ENCODE measurements at places on chromosomes 4 and X.

GRCh38 chrX:71102292-71102691 lies 4.2 kb downstream of the CXorf65 start:
- no peak for DNase-seq

DNA sequence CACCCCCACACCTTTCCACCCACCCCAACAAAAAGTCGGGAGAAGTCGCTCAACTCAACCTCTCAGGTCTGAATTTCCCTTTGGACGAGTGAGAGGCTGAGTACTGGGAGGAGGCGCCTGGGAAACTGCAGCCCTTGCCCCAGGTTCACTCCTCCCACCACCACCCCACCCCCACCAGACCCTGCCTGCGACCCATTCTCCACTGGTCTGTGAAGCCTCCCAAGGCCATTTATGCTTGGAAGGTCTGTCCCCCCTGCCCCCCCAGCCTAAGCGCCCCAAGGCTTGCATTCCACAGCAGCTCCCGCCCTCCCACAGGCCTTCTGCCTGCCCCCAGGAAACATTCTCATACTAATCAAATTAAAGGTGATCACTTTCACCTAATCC lies 27.2 kb downstream of the ELF4 start:
- no peak for DNase-seq

DNA sequence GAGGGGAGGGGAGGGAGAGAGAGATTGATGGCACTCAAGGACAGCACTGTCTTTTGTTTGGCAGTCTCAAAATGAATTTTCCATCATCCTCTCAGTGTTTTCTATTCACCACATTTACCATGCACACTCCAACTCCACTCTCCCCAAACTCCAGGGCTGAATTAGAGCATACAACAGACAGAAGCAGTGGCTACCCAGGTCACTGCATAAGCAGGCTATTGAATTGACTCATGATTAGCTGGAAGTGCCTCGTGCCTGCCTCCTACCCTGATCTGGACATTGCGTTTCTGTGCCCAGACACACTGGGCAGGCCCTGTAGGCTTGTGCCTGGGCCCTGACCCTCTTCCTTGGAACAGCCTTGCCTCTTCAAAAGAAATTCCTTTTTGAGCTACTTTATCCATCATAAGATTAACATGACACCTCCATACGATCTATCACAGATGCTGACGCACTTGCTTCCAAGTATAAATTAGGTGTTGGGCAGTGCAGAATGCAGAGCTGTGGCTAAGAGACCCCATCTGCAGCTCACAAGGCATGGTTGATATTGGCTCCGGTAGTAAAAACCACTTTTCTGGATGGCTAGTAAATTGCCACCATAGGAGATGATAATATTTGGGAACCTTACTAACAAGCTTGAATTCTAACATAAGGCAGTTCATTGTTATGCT lies 752.9 kb downstream of the RPA4 start:
- DNase-seq, result no peak

GRCh38 chr4:171718069-171718468 lies 95.1 kb upstream of the GALNTL6 start:
- no peak for DNase-seq

- DNase-seq, result no peak
Observed at GRCh38 chr4:164326056-164326455, 427.9 kb upstream of the SMIM31 start.

DNA sequence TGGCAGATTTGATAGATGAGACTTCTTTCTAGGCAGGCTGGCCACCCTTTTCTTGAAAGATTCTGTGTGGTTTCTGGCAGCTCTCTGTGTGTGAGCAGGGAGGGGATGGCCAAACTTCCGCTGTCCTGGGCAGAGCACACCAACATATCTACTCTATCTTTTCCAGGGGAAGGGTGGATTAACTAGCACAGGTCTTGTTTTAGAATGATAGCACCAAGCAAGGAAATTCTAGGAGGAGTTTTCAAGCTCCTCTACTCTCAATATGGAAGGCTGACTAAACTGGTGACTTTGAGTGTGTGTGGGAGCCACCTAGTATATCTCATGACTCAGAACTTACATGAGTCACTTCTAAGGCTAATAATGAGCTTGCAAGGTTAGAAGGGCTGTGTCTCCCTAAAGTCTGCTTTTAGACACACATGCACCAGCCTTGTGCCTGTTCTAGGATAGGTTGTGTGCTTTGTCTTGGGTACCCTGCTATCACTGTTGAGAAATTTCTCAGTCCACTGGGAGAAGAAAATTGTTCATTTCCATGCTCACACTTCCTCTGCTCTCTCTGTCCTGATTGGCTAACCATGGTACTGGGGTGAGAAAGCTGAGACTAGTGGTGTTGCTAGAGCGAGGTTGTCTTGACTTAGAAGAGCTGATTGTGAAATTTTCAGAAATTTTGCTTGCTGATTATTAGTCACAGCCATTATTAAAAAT lies 72.9 kb downstream of the YIPF6 start:
- DNase-seq, result no peak

DNA sequence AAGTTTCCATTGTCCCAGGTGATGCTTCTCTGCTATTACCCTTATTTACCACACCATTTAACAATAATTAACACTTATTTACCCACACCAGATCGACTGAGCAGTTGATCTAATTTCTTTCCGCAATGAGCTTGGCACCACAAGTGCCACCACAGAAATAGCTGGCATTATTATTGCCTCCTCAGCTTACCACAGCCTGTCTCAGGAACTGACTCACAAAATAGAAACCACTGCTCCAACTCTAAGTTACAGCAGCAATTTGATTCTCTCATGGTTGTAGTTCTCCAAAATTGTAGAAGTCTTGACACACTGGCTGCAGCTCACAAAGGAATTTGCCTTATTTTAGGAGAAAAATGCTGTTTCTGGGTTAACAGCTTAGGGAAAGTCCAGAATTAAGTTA lies 22.5 kb downstream of the ZNF721 start:
- no peak for DNase-seq

GRCh38 chrX:56125946-56126345 lies 106.2 kb upstream of the KLF8 start:
- DNase-seq, result no peak

GRCh38 chrX:24153178-24153795 lies 3.8 kb downstream of the ZFX start:
- DNase-seq, result no peak

DNA sequence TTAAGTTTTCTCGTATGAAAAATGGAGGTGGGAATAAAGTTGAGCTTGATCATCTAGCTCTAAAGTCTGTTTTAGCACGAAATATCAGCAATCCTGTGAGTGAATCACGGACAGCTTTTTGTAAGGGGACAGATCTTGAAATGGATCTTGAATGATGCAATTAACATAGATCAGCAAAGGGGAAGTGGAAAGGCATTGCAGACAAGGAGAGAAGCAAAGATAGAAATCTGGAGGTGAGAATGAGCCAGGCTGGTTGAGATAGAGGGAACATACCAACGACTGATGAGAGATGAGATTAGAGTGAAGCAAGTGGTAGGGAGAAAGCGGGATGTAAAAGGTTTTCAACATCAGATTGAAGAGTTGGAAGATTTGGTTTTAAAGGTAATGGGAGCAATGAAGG lies 4.6 kb upstream of the DGKK start:
- DNase-seq, result no peak

DNA sequence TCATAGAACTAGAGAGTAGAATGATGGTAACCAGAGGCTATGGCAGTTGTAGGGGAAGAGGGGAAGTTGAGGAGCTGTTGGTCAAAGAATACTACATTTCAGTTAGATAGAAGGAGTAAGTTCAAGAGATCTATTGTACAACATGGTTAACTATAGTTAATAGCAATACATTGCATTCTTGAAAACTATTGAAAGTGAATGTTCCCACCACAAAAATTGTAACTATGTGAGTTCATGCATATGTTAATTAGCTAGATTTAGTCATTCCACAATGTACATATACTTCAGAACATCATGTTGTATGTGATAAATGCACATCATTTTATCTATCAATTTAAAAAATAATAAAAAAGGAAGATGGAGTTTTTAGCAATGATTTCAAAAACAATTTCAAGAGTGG lies 125.3 kb upstream of the IL15 start:
- DNase-seq, result no peak

- no peak for DNase-seq
Observed at GRCh38 chr4:130074096-130074495, 978.1 kb downstream of the C4orf33 start.

GRCh38 chr4:85812776-85813175 lies 337.8 kb downstream of the ARHGAP24 start:
- DNase-seq, result peak; percentile 21

DNA sequence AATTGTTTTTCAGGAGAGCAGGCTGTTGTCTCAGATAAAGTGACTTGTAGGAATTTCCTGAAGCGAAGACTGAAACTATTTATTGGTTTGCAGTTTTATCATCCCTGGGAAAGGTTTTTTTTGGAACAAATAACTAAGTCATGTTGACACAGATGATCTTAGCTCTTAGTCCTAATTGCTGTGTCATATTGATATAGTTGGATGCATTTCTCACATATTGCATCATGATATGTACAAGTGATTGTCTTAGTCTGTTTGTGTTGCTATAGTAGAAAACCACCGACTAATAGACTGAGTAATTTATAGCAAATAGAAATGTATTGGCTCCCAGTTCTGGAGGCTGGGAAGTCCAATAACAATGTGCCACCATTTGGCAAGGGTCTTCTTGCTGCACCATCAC lies 397.5 kb upstream of the PPP1R2C start:
- DNase-seq, result no peak

- no peak for DNase-seq
Observed at GRCh38 chrX:153379971-153380581, 21.1 kb downstream of the PNMA6E start.

GRCh38 chrX:13093529-13094140 lies 49.2 kb upstream of the FAM9C start:
- no peak for DNase-seq

DNA sequence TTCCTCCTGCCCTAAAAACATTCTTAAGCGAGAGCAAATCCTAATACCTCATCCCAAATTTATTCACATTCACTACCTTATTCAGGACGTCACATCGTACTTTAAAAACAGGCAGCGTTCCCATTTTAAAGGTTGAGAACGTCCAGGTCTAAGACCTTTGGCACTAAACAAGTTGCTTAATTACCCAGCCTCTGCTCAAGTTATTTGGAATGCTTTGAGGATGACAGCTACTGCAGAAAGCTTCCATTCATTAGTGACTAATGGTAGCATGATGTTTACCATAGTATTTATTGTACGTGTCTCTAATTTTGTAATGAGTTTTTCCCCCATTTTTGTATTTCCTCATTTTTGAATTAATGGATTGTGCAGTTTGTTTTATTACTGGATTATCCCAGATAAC lies 1.5 kb downstream of the USP38 start:
- no peak for DNase-seq

DNA sequence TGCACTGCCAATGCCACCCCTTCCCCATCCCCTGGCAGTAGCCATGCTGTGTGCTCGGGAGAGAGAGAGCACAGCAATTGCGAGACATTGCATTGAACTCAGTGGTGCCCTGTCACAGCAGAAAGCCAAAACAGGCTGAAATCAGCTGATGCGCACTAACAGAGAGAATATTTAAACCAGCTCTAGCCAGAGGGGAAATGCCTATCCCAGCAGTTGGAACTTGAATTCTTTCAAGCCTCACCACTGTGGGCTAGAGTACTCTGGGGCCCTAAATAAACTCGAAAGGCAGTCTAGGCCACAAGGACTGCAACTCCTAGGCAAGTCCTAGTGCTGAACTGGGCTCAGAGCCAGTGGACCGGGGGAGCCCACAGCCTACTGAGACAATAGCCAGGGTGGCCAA lies 17.7 kb upstream of the RP2 start:
- DNase-seq, result no peak

DNA sequence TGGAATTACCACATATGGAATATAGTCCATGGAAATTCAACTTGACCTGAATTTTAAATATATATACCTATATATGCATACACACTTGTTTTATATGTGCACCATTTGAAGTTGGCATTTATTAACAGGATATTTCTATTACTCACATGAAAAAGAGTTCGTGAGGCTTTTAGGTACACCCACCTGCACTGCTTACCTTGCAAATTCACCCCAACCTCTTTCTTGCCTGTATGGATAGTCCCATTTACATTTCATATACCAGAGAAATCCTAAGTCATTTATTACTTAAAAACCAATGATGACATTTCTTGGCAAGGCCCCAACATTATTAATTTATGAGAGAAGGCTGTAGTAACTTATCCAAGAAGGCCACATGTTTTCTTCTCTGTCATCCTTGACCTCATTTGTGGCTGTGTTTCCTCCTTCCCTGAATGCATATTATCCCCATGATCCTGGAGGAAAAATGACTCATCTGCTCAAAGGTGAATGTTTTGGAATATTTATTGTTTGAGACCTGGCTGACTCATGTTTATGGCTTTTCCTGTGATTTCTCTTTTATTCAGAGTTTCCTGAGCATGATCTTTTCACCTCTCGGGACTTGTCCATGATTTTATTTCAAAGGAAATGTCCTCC lies 62.2 kb upstream of the FAM241A start:
- DNase-seq, result no peak

DNA sequence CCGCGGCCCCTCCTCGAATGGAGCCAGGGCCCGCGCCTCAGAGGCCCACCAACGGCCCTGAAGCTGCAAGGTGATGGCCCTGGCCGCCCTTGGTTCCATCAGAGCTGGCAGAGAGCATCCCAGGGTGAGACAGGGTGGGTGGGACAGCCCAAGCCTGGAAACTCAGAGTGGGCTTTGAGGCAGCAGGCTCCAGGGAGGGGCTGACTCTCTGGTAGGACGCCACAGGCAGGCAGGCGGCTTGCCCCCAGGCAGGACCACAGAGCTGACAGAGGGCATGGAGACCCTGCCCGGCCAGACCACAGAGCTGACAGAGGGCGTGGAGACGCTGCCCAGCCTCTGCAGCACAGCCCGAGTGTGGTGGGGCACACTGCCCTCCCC lies 4.8 kb downstream of the MYL5 start:
- no peak for DNase-seq
